ENCODE measurements at places on chromosomes 11 and 22. TPM values are rescaled to one million over a fixed set of nuclear protein-coding genes. Genes with fewer than 3 reads are reported as not detected.

GRM5 gene
- not detected for total RNA-seq

STK33 gene
- 1.0 TPM for total RNA-seq

TBX1 gene
- not detected for total RNA-seq

OR56A1 gene
- not detected for total RNA-seq

MS4A12 gene
- total RNA-seq: not detected

NFAM1 gene
- 0.15 TPM for total RNA-seq

PKNOX2 gene
- not detected for total RNA-seq

ALKBH3 gene
- 42.4 TPM for total RNA-seq

EXPH5 gene
- total RNA-seq: 2.4 TPM
